ENCODE measurements at places on chromosomes 4 and X.

GRCh38 chr4:87560802-87561201 lies 31.6 kb upstream of the SPARCL1 start:
- DNase-seq, result no peak

- peak; percentile 80 for DNase-seq
Observed at GRCh38 chrX:47380268-47380667, 9.9 kb downstream of the ZNF157 start.

GRCh38 chr4:2591189-2591588 lies 54.7 kb downstream of the FAM193A start:
- DNase-seq, result no peak

- DNase-seq, result no peak
Observed at GRCh38 chr4:88526221-88526815, 2.7 kb upstream of the PYURF start.

DNA sequence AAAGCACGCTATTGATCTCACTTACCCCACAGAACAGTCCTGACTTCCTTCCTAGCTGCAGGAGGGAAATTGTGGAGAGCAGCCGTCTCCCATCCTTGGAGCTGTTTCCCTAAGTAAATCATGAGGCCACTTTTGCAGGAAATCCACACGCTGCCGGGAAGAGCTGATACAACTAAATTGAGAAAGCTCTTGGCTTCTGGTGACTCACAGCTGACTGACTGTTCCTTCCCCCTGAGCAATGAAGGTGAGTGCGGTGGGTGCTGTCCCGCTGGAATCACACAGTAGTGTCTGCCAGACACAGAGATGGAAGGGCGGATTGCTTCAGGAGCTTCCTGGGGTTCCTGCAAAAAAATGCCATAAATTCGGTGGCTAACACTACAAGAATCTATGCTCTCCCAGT lies 268.9 kb downstream of the ASMT start:
- no peak for DNase-seq

GRCh38 chr4:173360587-173361221 lies 10.1 kb upstream of the SAP30 start:
- DNase-seq, result no peak

DNA sequence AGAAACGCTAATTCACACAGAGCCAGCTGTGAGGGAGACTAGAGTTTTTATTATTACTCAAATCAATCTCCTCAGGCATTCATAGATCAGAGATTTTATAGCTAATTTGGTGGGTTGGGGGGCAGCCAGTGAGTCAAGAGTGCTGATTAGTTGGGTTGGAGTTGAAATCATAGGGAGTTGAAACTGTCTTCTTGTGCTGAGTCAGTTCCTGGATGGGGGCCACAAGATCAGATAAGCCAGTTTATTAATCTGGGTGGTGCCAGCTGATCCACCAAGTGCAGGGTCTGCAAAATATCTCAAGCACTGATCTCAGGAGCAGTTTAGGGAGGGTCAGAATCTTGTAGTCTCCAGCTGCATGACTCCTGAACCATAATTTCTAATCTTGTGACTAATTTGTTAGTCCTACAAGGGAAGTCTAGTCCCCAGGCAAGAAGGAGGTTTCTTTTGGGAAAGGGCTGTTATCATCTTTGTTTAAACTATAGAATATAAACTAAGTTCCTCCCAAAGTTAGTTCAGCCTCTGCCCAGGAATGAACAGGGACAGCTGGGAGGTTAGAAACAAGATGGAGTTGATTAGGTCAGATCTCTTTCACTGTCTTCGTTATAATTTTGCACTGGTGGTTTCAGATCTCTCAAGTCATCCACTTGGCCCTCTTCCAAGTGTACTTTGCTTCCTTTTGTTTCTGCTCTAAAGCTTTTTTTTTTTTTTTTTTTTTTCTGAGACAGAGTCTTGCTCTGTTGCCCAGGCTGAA lies 5.4 kb upstream of the NAA11 start:
- no peak for DNase-seq

DNA sequence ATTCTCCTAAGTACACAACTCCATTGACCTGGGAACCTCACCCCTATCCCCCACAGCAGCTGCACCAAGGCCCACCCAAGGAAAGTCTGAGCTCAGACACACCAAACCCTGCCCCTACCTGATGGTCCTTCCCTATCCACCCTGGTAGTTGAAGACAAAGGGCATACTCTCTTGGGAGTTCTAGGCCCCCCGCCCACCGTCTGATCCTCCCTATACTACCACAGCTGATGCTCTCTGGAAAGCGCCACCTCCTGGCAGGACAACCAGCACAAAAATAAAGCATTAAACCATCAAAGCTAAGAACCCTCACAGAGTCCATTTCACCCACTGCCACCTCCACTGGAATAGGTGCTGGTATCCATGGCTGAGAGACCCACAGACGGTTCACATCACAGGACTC lies 83.6 kb downstream of the ANAPC10 start:
- no peak for DNase-seq

GRCh38 chr4:23747281-23747735 lies 142.5 kb downstream of the PPARGC1A start:
- no peak for DNase-seq

DNA sequence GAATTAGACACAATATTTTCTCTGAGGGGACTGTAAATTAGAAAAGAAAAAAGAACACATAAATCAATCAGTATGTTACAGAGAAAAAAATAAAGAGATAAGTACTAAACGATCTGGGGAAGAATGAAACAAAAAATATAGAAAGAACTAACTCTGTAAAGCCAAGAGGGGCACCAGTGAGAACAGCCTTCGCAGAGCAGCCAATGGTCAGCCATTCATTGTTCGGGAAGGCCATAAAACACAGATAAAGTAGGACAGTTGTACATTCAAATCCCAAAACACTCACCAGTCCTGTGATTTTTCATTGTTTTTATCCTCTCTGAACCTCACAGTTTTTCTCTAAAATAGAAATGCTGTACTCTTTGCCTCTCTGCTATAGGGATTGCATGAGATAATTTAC lies 127.9 kb downstream of the NEK1 start:
- no peak for DNase-seq

- DNase-seq, result no peak
Observed at GRCh38 chr4:37757121-37757520, 69.4 kb upstream of the PGM2 start.

DNA sequence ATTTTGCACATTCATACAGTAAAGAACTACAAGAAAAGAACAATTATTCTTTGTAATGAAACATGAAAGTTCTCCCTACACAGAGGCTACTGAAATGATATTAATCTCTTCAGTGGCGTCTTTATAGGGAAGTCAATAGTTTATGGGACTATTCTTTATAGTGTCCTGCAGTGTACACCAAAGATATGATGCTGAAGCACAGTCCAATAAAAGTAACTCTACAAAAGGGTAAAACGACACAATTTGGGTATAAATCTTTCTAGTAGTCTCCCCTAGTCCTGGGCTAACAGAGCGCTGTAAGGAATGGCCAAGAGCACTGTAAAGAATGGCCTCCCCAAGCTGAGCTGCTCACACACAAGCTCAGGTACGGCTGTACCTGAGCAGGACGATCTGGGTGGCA lies 101.1 kb upstream of the FUNDC1 start:
- no peak for DNase-seq

DNA sequence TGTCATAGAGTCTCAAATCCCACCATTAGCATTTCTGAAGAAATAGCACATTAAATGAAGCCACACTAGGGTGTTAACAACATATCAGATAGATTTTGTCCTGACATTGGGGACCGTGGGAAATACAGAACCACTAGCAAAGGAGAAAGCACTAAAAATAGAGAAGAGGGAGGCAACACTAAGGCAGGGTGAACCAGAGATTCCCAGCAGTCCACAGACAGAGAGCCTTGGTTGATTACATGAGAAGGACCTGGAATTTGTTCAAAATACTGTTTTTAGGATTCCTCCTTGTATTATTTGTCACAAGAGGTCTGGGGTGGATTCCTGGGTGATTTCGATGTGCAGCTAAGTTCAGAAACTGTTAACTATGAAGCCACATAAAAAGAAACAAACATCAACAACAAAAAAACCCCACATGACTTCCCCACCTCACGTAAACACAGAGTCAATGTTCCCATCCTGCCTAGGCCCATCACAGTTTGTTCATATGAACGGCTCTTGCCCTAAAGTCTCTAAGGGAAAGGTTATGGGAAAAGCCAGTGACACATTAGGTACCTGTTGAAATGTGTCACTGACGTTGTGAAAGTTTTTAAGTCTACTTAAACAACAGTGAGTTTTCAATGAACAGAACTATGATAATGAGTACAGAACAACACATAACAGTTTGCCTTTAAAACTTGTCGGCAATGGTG lies 23.6 kb upstream of the GRSF1 start:
- no peak for DNase-seq

- DNase-seq, result no peak
Observed at GRCh38 chrX:45300638-45301037, 100.0 kb upstream of the DIPK2B start.

DNA sequence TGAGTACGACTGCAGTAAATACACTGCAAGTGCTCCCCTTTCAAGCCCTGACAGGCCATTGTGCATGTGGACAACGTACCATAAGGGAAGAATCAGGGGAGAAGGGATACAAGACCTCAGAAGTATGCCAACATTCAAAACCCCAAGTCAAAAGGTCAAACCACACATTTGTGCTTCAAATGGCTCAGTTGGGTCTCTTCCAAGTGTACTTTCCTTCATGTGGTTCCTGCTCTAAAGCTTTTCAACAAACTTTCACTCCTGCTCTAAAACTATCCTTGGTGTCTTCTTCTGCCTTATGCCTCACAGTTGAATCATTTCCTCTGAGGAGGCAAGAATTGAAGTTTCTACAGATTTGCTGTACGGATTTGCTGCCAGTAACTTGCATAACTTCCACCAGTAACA lies 305.7 kb upstream of the SLIT2 start:
- DNase-seq, result no peak

DNA sequence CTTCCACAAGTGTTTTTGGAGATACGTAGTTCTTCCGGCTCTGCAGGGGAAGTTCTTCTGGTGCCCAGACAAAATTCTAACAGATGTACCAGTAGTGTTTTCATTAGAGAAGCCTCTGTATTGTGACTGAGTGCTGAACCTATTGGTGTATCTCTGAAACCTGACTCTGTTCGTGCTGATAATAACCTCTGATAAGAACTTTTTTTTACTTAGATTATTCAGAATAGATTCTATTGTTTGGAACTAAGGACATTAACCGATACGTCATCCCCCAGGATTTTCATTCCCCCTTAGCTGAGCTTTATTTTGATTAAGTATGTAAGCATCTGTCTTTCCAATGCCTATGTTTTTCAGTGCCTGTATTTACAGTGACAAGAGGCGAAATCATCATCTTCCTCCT lies 362.9 kb downstream of the PDGFC start:
- DNase-seq, result no peak

- DNase-seq, result no peak
Observed at GRCh38 chr4:20617678-20618396, 82.4 kb upstream of the PACRGL start.

GRCh38 chr4:139530833-139531427 lies 25.1 kb downstream of the SETD7 start:
- peak; percentile 71 for DNase-seq

- DNase-seq, result no peak
Observed at GRCh38 chr4:56464581-56464980, 2.8 kb upstream of the SRP72 start.

GRCh38 chr4:83542225-83542624 lies 6.3 kb downstream of the GPAT3 start:
- DNase-seq, result no peak

GRCh38 chrX:47467106-47467505 lies 15.9 kb downstream of the ZNF41 start:
- DNase-seq, result no peak

DNA sequence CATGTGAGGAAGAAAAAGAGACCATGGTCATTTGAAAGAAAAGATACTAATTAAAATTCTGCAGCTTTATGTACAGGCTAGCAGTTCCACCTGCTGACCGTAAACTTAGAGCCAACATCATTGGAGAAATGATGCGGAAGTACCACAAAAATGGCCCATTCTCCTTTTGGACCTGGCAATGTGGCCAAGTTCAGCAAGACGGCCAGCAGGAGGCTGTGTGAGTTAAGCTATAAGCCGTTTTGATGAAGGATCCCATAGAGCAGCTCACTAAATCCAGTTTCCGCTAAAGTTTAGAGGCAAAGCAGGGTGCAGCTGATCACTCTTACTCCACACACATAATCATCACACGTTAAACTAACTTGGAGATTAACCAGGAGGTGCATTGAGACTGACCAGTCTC lies 133.8 kb downstream of the LDB2 start:
- no peak for DNase-seq

DNA sequence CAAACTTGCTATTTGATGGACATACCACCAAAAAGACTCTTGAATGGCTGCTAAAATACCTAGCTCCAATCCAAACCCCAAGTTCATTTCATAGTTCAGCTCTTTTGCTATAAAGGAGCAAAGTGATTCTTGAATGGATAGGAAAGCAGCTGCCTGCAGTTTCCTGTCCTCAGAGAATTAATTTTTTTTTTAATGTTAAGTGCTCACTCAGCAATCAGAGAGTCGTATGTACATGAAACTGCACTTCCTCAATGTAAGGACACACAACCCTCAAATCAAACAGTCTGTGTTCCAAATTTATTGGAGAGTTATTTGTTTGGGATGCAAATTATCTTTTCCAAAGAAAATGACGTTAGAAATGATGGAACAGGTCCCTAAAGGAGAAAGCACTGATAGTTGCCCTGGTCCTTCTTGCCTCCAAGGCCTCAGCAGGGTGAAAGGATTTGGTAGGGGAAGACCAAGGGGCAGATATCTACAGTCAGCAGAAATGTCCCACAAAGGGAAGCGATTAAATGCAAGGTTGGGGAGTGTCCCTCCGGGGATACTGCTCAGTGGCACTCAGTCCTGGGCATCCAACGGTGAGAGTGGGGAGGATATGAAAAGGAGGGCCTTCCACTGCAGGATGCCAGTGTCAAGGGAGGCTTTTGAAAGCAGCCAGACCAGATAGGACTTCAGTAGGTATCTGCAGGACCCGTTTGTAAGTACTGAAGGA lies 67.2 kb upstream of the RASGEF1B start:
- no peak for DNase-seq

GRCh38 chr4:107148904-107149303 lies 112.8 kb upstream of the DKK2 start:
- DNase-seq, result no peak

All from activated CD8-positive, alpha-beta T cell treated with anti-CD3 and anti-CD28 coated beads, Interleukin-2, amount 10 ng/mL, durations not matched to agents 7 days and 5 days (primary cell).